ENCODE measurements at places on chromosomes 3 and 15. TPM values are rescaled to one million over a fixed set of nuclear protein-coding genes. Genes with fewer than 3 reads are reported as not detected.

Gene ATP2C1
- total RNA-seq: 58.5 TPM

DNA sequence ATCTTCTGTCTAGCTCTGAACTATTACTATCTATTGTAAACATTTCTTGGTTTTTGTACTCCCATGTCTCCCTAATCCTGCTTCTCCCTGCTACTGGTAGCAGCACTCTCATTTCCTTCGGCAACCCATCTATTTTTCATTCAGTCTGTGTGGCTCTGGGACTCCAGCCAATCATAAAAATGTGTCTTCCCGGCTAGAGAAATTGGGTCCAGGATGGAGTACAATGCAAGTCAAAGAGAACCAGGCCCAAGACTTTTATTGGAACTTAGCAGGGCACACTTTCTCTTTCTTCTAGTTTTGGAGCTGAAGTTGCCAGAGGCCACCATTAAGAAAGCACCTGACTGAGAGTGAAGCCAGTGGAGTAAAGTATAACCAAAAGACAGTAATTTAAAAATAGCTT, 22.8 kb upstream of the ARHGEF26 start:
- H3K27me3 ChIP-seq: no peaks in the 10 kb centered on the region
- no peak for DNase-seq
- no peaks in the 10 kb centered on the region for H3K36me3 ChIP-seq
- H3K4me3 ChIP-seq: no peak overlapping the region

- peaks cover 55% of the 10 kb centered on the region for H3K36me3 ChIP-seq
- no peaks in the 10 kb centered on the region for H3K27me3 ChIP-seq
- H3K4me1 ChIP-seq: peaks cover 92% of the 10 kb centered on the region
- no peak overlapping the region for H3K4me3 ChIP-seq
These were observed 65.5 kb downstream of the SMAD3 start for GRCh38 chr15:67130673-67131601.

DNA sequence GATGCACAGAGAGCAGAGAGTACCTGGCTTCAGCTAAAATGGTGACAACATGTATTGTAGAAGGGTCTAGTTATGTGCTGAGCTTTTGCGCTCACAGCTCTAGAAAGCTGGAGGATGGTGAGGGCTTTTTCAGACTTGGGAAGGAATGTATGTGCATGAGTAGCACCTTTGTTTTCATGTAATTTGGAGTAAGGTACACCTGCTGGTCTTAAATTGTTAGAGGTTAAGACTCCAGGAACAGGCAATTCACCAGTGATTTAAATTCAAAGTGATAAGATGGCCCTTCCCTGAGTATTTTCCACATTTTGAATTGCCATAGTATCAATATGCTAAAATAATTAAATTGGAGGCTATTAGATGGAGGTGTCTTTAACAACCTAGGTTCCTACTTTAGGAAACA, 436.4 kb upstream of the GOLIM4 start:
- no peaks in the 10 kb centered on the region for H3K27me3 ChIP-seq
- no peak overlapping the region for H3K4me3 ChIP-seq
- no peaks in the 10 kb centered on the region for H3K36me3 ChIP-seq
- DNase-seq: no peak

Gene CCRL2
- 5.3 TPM for total RNA-seq

- no peak for DNase-seq
- H3K27ac ChIP-seq: no peak overlapping the region
- peaks cover 26% of the 10 kb centered on the region for H3K36me3 ChIP-seq
- H3K4me1 ChIP-seq: peaks cover 3% of the 10 kb centered on the region
These were observed 54.1 kb downstream of the LPP start for GRCh38 chr3:188207941-188208515.

DNA sequence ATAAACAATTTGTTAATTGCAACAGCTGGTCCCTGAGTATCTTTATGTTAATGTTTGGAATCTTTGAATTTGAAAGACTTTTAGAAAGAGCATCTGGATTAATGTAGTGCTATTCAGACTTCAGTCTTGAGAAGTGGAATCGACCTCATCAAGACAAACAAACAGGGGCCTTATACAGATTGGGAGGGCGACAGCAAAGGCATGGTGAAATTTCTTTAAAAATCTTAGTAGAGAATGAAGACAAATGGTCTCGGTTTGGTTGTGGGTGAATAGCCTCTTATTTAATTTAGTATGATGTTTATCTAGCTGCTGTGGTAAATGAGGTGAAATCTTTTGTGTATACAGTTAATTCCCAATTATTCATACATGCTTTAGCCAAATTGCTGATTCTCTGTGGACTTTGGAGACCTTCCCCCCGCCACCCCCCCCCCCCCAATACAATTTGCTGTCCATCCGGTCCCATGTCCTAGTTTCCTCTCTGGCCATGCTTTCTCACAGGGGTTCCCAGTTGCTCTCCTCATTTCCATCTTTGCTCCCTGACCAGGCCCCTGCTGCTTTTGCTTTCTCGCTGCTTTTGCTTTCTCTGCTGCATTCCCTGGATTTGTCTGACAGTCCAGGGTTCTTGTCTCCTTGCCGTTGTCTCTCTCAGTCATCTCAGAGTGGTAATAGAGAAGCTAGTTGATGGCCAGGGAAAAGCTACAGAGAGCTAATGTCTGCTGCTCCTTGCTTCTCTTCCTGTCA, 135.3 kb downstream of the FNDC3B start:
- H3K27me3 ChIP-seq: no peaks in the 10 kb centered on the region
- H3K36me3 ChIP-seq: no peaks in the 10 kb centered on the region
- H3K27ac ChIP-seq: no peak overlapping the region
- H3K4me1 ChIP-seq: no peaks in the 10 kb centered on the region
- no peak for DNase-seq
